ENCODE measurements at places on chromosomes 12 and 14.

DNA sequence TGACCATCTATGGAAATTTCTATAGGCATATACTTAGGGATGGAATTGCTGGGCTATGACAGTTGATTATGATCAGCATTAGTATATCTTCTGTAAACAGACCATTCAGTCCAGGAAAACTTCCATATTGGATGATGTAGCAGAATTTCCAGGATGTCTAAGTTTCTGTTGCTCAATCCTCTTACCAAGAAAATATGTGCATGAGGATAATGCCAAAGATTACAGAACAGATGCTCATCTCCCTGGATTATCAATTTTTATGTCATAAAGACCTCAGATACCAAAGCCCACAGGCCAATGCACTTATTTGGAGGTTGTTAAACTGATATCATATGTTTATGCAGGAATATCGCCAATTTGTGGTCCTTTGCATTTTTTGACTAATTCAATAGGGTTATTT lies 354.4 kb upstream of the FLRT2 start:
- DNase-seq, result peak; percentile 3

DNA sequence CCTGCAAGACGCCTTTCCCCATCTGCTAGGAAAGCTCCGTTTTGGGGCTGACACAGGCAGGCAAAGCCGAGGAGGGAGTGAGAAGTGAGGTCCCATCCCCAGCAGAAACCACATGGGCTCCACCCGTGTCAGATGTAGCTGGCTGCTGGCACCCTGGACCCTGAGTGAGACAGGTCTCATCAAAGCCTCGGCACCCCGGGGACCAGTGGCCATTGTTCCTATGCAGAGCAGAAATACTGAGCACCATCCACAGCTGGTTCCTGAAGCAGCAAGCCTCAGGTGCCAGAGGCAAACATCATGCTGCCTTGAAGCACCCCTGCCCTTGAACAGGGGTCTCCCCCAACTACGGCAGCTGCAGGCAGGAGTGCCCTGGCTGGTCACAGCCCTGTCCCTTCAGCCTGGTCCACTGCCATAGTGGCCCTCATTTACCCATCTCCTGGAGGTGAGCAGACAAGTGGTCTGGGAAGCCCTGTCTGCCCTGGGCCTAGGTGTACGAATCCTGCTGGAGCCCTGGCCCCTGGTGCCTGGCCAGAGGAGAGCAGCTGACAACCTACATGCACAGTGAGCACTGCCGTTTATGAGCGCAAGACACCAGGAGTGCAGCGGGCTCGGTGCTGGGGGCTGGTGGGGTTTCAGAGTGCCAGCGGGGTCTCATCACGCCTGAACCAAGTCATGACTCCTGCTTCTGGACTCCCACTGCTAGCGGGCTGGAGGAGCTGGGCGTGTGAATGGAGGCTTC lies 289.8 kb upstream of the RTL1 start:
- DNase-seq, result no peak

DNA sequence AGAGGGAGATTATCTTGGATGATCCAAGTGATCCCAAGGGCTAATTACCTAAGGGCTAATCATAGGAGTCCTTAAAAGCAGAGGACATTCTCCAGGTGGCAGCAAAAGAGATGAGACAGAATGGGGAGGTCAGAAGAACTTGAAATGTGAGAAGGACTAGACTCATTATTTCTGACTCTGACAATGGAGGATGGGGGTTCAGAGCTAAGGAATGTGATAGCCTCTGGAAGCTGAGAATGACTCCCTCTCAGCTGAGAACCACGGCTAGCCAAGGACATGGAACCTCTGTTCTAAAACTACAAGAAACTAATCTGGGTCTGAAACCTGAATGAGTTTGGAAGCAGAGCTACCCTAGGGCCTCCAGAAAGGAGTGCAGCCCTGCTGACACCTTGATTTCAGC lies 35.6 kb upstream of the ANKS1B start:
- no peak for DNase-seq

DNA sequence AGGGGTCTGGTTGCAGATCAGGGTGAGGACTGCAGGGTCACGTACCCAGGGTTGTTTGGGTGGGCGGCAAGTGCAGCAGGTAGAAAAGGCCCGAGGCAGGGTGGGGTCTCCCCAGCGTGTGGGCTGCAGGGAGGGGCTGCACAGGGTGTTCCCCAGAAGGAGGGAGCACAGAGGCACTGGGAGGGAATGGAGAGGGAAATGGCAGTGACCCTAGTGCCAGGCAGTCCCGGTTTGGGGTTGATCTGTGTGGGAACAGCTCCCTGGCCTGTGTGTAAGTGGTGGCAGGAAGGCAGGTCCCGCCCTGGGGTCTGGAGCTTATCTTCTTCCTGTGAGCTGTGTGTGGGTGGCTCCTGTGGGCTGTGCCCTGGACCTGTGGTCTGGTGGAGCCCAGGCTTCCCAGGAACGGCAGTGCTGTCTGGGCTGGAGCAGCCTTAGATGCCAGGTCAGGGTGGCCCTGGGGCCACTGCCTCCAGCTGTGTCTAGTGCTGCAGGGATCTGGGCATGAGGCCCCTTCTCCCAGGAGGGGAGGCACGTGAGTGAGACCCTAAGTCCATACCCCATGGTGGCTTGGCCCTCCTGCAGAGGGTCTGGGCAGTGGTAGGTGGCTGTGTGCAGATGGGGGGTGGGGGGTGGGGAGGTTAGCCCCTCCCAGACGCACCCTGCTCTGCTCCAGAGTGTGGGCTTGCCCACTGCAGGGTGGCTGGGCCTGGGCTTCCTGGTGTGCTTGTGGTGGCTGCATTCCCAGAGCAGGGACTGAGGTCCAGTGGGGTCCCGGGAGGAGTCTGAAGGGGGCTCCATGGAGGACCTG lies 363.5 kb downstream of the TMEM121 start:
- no peak for DNase-seq

DNA sequence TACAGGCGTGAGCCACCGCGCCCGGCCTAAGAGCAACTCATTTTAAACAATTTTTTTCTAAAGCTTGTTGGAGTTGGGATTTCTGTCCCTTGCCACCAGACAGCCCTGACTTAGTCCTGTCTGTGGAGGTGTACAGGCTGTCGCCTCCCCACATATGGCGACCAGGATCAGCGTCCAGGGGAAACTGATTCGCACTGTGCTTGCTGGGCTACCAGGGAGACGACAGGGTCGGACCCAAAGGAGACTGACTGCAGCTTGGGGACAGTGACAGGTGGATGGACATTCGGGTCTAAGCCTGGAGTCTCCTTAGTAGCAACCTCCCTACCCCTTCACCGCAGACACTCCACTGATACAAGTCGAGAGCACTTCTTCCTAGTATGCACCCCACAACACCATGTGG lies 40.3 kb downstream of the TRAFD1 start:
- DNase-seq, result no peak

- no peak for DNase-seq
Observed at GRCh38 chr12:8780389-8780788, 42.0 kb upstream of the A2ML1 start.

GRCh38 chr14:102554821-102555819 lies 37.3 kb upstream of the RCOR1 start:
- DNase-seq, result no peak

GRCh38 chr14:95313707-95314106 lies 6.0 kb downstream of the CLMN start:
- DNase-seq, result no peak

DNA sequence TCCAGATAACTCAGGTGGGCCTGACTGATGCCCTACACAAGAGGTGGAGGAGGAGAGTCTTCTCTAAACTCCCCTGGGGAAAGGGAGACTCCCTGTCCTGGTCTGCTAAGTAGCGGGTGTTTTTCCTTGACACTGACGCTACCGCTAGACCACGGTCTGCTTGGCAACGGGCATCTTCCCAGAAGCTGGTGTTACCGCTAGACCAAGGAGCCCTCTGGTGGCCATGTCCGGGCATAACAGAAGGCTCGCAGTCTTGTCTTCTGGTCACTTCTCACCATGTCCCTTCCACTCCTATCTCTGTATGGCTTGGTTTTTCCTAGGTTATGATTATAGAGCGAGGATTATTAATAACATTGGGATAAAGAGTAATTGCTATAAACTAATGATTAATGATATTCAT lies 965.5 kb downstream of the TMEM121 start:
- no peak for DNase-seq

DNA sequence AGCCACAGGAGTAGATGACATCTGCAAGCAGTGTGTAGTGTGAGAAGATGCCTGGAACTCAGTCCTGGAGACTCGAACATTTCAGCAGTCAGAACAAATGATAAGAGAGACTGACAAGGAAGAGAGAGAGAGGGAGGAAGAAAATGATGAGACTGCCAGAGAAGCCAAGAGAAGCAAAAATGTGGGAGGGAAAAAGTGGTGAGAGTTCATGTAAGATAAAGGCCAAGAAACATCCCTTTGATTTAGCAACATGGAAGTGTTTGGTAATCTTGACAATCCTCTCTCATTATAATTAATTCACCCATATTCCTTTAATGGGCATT lies 42.6 kb downstream of the LIMA1 start:
- no peak for DNase-seq

- no peak for DNase-seq
Observed at GRCh38 chr12:85244561-85244960, 35.5 kb upstream of the ALX1 start.

- no peak for DNase-seq
Observed at GRCh38 chr12:43011383-43011926, 421.9 kb upstream of the PRICKLE1 start.

- DNase-seq, result no peak
Observed at GRCh38 chr12:112219195-112219594, 93.8 kb downstream of the TRAFD1 start.

GRCh38 chr12:132379576-132379975 lies 50.2 kb upstream of the GALNT9 start:
- DNase-seq, result no peak

DNA sequence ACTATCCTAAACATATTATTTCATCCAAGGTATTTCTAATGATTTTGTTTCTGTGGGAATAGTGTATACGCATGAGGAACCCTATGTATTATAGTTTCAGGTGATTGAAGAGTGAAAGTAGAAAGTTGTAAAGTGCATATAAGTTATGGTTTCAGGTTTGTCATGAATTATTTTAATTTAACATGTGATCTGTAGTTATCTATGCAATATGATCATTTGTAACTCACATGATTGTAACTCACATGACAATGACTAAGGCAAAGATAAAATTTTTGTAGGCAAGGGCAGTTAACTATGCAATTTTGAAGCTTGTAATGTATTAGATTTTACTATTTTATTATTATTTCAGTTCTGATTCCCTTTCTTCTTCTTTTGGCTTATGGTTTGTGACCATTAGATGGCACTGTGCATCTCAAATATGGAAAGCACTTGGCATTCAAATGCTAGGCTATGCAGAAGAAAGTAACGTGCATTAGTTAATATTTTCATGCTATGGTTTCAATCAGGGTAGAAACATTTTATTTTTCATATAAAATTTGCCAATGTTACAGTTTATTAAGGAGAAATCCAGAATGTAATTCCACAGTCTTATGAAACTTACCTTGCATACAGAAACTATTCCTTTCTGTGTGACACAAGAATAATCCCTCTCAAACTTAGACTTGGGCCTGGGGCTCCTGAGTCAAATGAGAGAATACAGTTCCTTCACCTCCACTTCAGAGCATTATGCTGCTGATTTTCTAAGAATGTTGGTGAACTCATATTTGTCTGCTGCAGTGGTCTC lies 15.8 kb upstream of the TMEM30B start:
- no peak for DNase-seq

DNA sequence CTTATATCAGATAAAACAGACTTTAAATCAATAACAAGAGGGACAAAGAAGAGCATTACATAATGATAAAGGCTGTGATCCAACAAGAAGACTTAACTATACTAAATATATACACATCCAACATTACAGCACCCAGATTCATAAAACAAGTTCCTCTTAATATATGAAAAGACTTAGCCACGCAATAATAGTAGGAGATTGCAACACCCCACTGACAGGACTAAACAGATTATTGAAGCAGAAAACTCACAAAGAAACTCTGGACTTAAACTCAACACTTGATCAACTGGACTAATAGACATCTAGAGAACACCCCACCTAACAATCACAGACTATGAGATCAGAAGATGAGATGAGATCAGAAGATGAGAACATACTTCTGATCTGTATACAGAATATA lies 5.7 kb upstream of the CLEC14A start:
- DNase-seq, result no peak

- DNase-seq, result no peak
Observed at GRCh38 chr14:87102811-87103378, 890.1 kb downstream of the GALC start.

DNA sequence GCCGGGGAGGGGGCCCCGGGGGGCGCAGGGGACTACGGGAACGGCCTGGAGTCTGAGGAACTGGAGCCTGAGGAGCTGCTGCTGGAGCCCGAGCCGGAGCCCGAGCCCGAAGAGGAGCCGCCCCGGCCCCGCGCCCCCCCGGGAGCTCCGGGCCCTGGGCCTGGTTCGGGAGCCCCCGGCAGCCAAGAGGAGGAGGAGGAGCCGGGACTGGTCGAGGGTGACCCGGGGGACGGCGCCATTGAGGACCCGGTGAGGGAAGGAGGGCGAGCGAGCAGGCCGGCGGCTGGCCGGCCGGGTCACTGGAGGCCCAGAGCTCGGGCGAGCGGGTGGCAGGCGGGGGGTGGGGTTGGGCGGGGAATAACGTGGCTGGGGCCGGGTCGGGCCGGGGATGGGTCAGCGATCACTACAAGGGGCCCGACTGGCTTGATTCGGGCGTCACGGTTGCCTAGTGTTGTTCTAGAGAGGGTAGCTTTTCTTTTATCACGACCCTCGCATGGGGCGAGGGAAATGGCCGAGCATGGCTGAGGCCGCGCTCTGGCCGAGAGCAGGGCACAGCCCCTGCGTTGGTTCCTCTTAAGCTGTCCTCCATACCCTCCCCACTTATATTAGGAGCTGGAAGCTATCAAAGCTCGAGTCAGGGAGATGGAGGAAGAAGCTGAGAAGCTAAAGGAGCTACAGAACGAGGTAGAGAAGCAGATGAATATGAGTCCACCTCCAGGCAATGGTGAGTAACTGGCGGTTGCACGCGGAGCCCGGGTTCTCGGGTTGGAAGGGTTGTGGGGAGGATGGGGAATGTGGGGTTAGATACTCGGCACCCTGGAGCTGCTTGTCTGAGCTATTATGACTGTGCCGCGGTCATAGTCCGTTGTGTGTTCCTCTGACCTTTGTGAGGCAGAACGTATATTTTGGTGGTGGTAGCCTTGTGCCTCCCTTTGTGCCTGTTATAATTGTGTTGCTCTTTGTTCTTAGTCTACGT lies 603 bp downstream of the PABPN1 start:
- no peak for DNase-seq

DNA sequence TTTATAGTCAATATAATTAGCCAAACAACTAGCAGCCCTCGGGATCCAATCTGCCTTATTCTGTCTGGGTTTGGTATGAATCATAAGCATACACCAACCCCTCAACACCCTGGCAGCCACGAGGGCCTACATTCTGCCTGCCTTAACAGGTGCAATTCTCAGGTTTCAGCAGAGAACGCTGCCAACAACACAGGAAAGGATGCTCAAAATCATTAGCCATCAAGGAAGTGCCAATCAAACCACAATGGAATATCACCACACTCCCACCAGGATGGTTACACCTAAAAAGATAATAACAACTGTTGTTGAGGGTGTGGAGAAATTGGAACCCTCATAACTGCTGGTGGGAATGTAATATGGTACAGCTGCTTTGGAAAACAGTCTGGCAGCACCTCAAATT lies 122.8 kb downstream of the TTC7B start:
- no peak for DNase-seq
